ENCODE measurements at places on chromosomes 11 and 22.

DNA sequence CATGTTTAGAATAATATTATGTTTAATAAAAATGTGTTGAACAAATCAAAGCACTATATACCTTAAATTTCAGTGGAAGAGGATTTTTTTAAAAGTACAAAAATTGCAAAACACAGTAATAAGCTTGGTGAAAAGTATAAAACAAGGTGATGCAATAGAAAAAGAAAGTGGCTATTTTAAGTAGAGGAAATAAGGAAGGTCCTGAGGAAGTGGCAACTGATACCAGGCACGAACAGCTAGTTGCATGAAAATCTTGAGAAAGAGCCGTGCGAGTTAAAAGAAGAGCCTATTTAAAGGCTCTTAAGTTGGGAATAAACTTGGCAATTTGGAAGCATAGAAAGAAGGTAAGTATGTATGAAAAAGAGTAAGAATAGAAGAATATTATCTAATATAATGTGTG, 1679.3 kb downstream of the LRRC4C start:
- no peak for DNase-seq

DNA sequence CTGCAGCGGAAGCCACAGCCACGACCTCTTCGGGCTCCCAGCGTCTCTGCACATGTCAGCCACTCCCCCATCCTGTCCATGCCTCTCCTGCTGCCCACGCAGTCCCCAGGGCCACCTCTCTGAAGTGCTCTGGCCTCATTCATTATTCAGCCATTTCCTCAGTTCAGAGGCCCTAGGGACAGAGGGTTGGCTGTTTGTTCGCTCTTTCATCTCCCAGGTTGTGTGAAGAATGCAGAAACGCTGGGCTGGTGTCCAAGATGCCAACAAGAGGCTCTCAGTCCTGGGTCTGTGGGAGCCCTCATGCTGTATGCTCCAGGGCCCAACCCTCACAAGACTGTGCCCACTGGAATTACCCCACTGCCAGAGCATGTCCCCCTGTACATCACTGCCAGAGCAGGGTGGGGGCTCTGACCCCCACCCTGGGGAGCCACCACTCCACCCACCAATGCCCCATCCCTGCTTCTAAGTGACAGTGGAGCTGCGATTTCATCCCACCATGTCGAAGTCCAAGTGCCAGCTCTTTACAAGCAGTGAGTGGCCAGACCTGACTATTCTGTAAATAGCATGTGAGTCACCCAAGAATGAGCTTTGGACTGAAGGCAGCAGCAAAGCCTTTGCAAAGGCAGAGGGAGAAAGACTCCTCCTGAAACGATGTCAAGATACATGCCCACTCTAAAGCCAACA, 209.6 kb downstream of the BUD13 start:
- no peak for DNase-seq

- DNase-seq = no peak
These were observed 2.8 kb downstream of the SMIM38 start for GRCh38 chr11:69158301-69159149.

DNA sequence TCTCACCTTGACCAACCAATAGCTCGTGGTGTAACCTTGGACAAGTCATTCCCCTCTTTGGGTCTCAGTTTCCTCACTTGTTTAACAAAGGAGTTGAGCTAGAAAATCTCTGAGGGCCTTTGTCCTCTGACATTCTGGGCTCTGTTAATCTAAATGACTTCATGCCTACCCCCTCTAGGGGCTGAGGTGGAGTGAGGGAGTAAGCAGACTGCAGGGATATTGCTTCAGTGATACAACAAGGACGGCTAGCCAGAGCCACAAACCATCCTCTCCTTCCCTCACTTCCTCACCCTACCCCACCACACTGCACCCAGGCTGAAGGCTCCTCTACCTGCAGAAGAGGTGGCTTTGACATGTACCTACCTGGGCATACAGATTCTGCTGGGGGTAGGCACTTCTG, 34.8 kb downstream of the RELT start:
- DNase-seq = no peak

- no peak for DNase-seq
These were observed 283.5 kb downstream of the SWAP70 start for GRCh38 chr11:9947231-9947864.

GRCh38 chr11:69576069-69576782, 64.7 kb upstream of the CCND1 start:
- DNase-seq = no peak

DNA sequence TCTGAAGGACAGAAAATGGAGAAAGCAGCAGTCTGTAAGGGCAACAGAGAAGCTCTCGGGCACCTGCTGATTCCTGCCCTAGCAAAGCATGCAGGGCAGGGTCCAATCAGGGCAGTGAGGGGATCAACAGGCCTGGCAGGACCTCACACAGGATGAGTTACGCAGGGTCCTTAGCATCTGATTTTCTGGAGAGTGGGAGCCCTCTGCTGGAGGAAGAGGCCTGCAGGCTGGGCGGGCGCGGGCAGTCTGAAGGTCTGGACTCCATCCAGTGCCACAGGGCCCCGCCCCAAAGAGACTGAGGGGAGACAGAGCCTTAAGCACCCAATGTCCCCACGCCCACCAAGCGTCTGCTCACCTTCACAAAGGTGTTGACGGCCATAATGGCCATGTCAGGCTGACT, 28.9 kb downstream of the AP1B1 start:
- DNase-seq = no peak

GRCh38 chr22:28711820-28712777, 29.5 kb downstream of the CHEK2 start:
- no peak for DNase-seq

GRCh38 chr11:34161812-34162492, 56.5 kb downstream of the NAT10 start:
- DNase-seq = no peak

Data from stimulated activated CD4-positive, alpha-beta T cell treated with anti-CD3 and anti-CD28 coated beads, Interleukin-2, amount 100 ng/mL, for 4 hours (primary cell).